IMR-90 (cell line): ENCODE measurements at places on chromosomes 3 and 15.
A peak's percentile ranks its signal among the peaks of the same experiment; 100 is the strongest.

- peak; percentile 19 for DNase-seq
These were observed 272.5 kb upstream of the TGFBR2 start for GRCh38 chr3:30333903-30334302.

- DNase-seq = no peak
These were observed 148.6 kb downstream of the RAB11A start for GRCh38 chr15:66017792-66018487.

DNA sequence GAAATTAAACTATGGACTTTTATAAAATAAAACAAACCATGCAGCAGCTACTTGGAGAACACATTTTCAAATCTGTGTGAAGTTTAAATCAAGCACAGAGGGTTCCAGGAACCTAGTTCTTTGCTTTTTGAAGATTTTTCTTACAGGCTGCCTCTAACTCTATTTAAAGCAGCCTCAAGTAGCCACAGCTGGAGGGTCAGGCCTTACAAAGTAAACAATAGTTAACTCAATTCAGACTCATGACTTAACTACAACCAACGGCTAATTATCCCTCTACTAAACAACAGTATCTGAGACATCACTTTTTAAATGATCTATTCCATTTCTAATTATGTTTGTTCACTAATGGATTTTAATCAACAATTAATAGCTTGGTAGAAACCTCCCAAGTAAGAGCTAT is 9.8 kb downstream of the LRIG1 start:
- peak; percentile 66 for DNase-seq

DNA sequence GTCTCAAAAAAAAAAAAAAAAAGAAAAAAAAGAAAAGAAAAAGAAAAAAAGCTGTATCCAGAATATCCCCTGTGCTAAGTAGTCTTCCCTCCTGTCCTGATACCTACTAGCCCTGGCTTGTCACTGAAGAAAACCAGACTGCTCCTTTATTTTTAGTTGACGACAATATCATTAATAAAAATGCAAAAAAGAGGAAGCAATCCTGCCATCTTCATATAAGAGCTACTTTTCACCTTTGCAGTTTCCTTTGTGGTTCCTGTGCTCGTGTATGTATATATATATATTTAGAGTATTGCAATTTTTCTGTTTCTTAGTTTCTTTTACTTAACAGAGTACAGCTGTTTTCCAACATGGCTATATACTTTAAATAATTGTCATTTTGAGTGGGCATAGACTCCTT is 13.6 kb downstream of the C3orf20 start:
- DNase-seq = no peak

GRCh38 chr15:101266034-101266433 is 11.3 kb downstream of the SELENOS start:
- peak; percentile 80 for DNase-seq

GRCh38 chr3:46639221-46639620 is 26.9 kb downstream of the FAM240A start:
- no peak for DNase-seq

GRCh38 chr3:8501371-8502131 is at the start of gene LMCD1:
Gene LMCD1, plus strand, starts transcription at chr3:8501823. Its CDS starts 116 bp downstream, at chr3:8501939.
- peak; percentile 95 for DNase-seq

DNA sequence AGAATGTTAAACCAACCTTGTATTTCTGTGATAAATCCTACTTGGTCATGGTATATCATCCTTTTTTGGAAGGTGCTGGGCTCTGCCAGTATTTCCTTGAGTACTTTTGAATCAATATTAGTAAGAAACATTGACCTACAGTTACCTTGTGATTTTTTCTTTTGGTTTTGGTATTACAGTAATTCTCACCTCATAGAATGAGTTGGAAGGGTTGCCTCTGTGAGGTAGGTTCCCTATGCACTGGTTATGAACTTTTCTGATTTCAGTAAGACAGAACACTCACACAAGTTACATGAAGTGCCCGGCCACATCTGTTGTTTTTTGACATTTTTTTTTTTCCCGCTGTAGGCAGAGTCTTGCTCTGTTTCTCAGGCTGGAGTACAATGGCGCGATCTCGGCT is 20.0 kb downstream of the PCCB start:
- no peak for DNase-seq

GRCh38 chr3:162647321-162647720 is 1150.7 kb downstream of the OTOL1 start:
- DNase-seq = no peak

DNA sequence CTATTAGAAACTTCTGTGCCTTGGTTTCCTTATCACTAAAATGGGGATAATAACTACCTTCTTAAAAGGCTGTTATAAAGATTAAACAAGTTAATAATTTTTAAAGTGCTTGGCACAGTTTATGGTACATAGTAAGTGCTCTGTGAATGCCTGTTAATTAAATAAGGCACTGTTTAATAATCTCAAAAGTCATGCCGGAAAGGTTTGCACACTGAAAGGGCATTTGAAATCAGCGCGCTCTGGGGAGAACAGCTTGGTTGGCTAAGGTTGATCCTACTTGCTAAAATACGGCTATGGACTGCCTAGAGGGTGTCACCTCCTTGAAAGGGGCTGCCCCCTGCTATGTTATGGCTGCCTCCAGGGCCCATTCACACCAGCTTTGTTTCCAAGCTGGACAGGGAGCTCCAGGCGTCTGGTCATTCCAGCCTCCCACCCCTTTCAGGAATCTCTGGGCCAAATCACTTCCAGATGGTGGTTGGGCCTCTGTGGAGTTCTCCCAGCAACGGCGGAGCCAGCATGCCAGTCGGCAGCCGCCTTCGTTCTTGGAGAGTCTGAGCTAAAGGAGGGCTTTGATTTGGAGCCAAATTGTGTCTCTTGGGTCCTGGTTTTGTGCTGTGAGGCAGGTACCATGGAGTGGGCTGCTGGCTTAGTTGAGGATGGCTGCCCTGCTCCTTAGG is 5.9 kb downstream of the FLNB start:
- DNase-seq = peak; percentile 90

DNA sequence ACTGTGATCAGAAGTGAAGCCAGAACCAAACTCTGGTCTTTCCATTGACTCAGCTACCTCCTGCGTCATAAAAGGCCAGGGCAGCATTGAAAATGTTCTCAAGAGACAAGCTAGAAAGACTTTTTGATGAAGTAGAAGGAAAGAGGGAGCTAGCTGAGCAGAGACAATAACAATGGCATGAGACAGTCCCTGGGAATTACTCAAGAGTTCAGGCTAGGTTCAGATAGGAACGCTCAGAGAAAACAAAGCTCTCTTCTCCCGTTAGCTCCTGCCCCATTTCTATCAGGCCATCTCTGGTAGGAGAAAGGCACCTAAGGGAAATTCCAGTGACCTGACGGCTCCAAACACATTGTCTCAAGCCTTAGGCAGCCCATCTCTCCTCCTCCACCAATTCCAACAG is 7.0 kb upstream of the OXTR start:
- DNase-seq = peak; percentile 92

- peak; percentile 25 for DNase-seq
These were observed 173.8 kb downstream of the SMAD6 start for GRCh38 chr15:66875588-66876420.
